NCI-H187 treated with DMSO at 0.1 percent for 48 hours (cell line): ENCODE measurements at places on chromosomes 4 and X.

- DNase-seq = no peak
Observed at GRCh38 chr4:119238068-119238722, 25.7 kb downstream of the USP53 start.

- no peak for DNase-seq
Observed at GRCh38 chr4:161457311-161457710, 706.5 kb downstream of the FSTL5 start.

DNA sequence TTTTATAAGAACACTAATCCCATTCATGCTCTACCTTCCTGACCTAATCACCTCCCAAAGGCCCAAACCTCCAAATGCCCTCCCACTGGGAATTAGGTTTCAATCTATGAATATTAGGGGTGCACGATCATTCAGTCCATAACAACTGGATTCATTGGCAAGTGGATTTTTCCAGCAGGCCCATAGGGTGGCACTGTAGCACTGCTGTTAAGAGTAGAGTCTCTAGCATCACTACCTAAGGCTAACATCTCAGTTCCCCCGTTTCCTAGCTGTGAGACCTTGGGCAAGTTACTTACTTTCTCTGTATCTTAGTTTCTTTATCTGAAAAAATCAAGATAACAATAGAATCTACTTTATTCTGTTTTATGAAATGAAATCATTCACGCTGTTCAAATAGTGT lies 315.8 kb downstream of the STIM2 start:
- no peak for DNase-seq

- DNase-seq = no peak
Observed at GRCh38 chrX:94256396-94256795, 582.4 kb downstream of the FAM133A start.

DNA sequence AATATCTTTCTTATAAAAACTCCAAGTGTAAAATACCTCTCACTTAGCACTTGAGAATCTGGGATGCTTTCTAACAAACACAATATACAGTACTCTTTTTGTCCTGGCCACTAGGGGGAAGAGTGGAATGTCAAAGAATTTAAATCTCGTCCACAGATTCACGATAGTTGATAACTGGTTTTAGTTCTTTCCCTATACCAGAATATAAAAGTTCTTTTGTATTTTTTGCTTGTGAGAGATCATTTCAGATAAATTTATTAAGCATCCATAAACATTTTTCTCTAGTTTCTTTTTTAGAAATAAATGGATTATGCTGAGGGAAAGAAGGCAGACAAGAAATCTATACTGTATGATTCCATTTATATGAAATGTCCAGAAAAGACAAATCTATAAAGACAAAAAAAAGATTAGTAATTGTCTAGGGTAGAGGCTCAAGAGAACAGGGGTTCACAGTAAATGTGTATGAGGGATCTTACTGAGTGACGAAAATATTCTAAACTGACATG lies 50.4 kb downstream of the MGARP start:
- DNase-seq = no peak

GRCh38 chrX:50874876-50875275 lies 35.7 kb upstream of the BMP15 start:
- no peak for DNase-seq

DNA sequence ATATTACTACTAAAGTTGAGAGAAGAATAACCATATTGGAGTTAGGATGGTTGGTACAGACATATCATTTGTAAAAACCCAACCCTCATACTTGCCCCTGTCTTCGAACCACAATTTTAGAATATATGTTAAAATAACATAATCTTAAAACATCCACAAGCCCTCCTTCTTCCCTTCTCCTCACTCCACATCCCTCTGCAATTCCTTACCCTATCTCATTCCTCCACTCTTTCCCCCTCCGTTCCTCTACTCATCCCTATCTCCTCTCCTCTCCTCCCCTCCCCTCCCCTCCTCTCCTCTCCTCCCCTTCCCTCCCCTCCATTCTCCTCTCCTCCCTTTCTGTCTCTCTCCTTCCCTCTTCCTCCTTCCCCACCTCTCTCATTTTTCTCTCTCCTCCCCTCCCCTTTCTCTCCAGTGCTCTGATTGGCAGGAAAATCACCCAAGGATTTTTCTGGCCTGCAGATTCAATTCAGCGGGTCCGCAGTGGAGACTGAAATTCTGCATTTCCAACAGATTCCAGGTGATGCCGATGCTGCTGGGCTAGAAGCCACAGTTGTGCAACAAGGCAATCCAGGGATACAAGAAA lies 17.4 kb upstream of the ODAM start:
- no peak for DNase-seq

DNA sequence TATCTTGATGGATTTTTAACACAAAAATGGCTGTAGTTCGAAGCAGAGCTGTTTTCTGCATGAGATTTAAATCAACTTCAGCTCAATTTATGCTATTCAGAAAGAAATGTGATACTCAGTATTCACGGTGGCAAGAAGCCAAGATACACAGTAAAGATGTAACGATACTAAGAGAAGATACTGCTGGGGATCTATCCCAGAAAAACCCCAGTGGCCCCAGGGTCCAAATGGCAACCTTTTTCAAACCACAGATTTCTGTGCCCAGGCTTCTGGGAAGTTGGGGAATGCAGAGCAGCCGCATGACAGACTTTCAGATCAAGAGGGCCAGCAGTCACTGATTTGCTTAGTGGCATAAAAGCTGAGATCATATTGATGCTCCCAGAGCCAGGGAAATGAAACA lies 353.9 kb downstream of the AFF2 start:
- no peak for DNase-seq

DNA sequence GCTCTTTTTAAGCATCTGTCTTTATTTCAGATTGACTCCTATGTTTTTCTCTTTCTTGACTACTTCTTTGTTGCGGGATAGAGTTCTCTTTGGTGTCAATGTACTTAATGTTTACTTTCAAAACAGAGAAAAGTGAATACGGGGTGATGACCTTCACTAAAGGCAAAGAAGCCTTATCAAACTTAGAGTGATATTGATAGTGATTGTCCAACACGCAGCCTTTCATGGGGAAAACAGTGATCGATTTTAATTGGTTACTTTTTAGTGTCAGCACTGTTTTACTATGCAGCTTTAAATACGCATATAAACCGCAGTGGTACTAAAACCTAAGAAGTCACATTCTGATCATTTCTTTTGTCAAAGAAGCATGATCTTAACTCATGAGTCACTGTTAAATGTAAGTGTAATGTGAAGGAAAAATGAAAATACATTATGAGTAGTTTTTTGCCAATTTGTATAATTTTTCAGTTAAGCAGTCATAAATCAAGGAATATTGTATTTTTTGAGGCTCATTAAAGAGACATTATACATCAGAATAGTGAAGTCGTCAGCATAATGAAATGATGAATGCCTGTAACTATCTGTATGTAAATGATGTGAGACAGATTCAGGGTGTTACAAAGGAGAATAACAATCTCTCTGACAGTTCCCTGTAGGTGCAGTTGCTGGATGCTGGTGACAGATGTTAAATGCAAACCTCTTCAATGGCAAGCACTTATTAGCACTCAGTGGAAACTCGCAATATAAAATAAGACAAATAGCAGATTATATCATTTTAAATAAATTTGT lies 2082.8 kb upstream of the TENM3 start:
- no peak for DNase-seq

GRCh38 chr4:18422685-18423084 lies 401.1 kb upstream of the LCORL start:
- DNase-seq = no peak

DNA sequence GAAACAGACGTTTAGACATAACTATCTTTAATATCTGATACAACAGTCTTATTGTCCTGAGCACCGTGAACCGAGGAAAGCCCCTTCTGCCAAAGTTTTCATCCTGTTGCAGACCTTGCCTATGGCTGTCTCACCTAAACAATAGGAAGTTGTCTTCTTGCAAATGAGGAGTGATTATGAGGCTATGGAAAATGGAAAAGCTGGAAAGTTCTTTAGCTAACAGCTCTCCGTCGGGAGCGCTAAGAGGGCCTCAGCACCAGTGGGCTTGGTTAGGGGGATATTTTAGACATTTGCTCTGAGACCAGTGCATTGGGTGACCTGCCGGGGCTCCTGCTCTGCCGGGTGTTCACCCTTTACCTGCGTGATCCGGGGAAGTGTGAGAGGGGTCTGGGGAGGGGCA lies 28.4 kb downstream of the TMEM131L start:
- no peak for DNase-seq

GRCh38 chr4:41129128-41129754 lies 85.1 kb downstream of the APBB2 start:
- no peak for DNase-seq

DNA sequence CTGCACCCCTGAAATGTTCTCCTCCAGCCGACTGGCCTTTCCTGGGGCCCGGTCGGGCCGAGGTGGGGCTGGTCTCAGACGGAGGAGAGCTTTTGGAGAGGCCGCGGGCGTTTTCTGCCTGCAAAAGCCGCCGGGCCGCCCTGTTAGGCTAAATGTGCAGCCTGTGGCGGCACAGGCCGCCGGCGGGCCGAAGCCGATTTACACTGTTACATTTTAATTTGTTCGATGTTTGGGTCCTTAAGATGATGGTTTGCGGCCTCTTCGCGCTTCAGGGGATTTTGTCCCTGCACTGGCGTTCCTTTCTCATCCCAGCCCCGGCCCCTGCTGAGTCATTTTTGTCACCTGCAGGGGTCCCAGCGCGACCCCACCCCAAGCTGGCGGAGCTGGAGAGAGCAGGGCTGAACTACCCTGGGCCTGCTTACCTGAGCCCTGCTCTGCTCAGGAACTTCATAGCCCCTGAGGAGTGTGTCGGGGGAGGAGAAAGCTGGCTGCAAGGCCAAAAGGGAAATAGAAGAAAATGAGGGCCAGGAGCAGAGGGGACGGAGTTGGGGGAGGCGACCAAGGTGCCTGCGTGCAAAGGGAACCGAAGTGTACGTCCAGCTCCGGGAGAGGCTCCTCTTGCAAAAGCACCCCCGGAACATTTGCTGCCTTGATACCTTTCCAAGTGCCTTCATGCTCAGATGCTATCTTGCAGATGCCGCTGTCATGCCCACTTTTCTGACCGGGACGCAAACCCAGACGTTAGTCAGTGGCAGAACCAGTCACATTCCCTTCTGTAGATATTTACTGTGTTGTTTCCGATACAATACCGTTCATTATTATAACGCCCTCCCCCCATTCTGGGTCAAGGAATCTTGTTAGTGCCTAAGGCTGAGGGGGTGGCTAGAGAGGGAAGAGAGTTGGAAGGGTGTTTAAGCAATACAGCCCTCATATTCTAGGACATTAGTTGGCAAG lies 977 bp upstream of the RBBP7 start:
- DNase-seq = no peak

DNA sequence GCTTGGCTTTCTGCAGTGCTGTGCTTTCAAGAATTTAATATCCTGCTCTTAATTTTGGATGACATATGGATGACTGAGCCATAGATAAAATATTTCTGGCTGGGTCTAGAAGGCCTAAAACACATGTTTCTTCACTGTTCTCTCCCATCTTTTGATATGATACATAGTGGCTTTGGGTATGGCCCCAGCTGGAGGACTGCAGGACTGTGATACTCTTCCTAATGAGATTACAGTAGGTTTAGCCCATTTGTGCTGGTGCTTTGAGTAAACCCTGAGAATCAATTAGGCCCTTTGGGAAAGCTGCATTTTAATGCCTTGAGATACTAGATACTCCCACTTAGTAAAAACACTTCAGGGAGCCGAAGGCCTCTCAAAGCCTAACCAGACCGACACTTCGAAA lies 38.0 kb downstream of the KIT start:
- DNase-seq = peak; percentile 45

GRCh38 chrX:119755981-119756533 lies 2.3 kb upstream of the SOWAHD start:
- no peak for DNase-seq

GRCh38 chr4:30832639-30833038 lies 112.5 kb downstream of the PCDH7 start:
- DNase-seq = no peak

DNA sequence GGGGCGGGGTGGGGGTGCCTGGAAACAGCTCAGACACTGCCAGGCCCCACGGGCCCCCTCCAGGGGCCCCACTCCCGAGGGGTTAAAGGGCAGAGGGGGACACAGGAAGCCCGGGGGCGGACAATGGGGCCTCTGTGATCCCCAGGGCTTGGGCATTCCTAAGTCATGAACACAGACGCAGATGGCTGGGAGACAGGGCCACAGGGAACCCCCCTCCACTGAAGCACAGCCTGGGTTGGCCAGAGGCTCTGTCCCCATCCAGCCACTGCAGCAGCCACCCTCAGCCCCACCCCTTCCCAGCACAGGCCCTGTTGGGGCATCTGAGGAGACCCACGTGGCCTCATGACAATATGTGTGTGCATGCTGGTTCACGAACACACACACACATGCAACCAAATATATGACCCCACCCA lies 3.9 kb downstream of the L1CAM start:
- DNase-seq = no peak

DNA sequence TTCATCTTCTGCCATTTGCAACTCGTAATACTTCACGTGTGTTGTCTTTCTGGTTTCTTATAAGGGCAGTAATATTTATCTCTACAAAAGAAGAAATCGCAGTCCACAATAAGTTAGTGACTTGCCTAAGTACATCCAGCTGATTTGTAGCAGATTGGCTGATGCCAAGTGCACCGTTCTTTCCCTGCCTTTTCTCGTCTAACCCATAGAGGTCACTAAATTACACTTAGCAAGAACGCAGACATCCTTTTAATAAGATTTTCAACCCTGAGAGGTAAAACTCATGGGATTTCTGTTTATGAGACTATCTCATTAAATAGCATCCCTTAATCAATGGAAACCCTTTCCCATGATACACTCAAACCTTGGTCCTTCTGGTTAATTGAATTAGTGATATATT lies 408.6 kb upstream of the ACTRT1 start:
- no peak for DNase-seq

DNA sequence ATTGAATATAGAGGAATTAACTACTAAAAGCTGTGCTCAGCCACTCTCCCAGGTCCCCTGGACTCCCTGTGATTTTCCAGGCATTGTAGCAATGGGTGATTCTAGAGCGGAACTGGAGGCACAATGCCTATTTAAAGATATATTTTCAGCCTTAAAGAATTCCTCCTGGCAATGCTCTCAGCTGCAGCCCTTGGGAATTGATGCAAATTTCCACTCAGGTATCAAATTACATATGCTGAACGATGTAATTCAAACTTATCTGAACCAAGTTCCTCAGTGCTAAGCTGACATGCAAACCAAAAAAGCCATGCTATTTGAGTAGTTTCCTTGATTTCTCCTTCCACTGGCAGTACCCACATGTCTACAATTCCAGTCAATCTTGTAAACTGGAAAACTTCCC lies 86.3 kb upstream of the GABRA3 start:
- peak; percentile 28 for DNase-seq

- DNase-seq = no peak
Observed at GRCh38 chr4:81990211-81990610, 383.6 kb downstream of the HNRNPD start.
